ENCODE measurements at places on chromosomes 2 and 18. TPM values are rescaled to one million over a fixed set of nuclear protein-coding genes. Genes with fewer than 3 reads are reported as not detected.

DNA sequence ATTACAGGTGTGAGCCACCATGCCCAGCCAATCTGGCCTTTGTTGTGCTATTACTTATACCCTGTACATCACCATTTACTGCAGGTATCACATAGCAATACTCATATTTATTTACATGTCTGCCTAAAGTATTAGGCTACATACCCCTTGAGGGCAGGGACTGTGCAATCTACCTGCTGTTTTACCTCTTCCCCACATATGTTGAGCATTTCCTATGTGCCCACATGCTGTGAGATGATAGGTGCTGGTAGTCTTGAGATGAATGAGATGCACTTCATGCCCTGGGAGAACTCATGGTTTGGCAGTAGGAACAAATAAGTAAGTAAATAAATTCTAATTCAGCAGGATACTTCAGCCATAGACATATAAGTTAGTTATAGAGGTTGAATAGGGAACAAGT lies 59.2 kb downstream of the TTC39C start:
- no peak for DNase-seq

Gene C2orf76
- polyA plus RNA-seq = 17.7 TPM

DNA sequence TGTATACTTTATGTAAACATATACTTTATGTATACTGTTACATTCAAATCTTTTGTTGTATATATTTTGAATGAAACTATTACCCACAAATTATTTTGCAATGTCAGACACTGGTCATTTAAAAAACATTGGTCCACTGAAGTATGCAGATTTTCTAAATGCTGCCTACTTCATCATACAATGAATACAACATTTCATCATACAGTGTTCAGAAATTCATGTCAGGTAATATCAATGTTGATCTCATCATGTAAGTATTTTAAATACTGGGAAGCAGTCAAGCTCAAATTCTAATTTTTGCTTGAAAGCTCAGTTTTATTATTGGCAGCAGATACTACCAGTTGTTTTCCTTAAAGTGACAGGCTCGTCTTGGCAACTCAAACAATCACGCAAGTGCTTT lies 2.9 kb upstream of the STAT4 start:
- DNase-seq = no peak

DNA sequence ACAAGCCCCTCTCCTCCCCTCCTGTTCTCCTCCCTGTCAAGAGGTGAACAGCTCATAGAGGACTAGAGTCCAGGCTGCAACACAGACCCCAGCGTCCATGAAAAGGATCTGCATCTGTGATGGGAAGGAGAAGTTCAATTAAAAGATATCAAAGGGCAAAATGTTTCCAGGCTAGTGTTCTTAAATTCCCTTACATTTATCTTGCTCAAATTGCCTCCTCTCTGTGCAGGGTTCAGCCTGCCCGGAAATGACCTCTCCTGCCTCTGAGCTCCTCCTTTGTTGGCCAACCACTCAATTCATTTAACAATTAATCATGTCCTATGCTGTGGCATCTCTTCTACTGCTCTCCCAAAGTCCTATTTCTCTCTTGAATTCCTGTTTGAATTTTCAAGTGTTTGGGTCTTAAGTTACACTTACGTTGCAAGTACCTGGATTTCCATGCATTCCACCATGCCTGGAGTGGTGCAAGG lies 105.3 kb downstream of the TSN start:
- peak; percentile 24 for DNase-seq

DNA sequence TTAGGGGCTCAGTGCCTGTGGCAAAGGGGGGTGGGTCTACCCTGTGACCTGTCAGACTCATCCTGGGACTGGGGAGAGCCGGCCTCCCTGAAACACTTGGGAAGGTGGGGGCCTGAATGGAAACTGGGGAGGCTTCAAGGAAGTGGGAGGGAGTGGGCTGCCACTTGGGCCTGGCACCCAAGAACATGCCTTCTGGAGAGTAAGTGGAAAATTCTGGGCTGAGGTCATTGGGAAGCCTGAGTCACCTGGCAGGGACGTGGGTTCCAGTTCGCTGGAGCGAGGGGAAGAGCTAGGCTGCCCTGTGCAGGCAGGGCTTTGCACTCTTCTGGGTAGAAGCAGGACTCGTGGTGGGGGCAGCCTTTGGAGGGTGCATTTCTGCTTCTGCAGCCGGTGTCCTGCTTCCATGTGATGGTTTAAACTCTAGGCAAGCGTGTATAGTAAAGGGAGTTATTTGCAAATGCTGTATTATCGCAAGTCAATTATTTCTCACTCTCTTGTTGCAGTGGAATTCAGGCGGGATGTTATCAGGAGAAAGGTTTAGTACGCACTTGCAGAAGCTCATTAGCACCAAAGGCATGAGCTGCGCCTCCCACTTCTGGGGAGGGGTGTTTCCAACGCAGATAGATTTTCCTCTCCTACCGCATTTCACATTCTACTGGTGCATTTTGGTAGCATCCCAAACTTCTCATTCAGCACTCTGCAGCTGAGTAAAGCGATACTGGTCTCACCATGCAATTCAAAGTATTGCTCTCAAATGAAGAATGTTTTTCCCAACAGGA lies 3.8 kb downstream of the LRRFIP1 start:
- no peak for DNase-seq

DNA sequence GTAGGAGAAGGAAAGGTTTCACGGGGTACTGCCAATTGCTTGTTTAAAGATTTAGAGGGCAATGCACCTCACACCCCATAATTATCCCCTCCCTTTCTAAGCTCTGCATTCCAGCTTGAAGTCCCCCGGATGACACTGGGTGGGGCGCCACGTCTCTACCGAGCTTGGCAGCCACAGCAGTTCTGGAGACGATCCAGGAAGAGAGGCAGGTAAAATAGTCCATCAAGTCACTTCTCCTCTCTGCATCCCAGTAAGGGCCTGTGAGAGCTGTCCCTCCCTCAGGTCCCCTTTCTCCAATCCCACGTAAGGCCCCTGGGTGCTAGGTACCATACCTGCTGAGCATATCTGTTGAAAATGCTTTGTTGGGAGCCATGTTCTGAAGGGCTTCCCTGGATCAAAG lies 65.7 kb downstream of the CAPN13 start:
- DNase-seq = no peak
